Bone marrow (tissue), 2 donors: ENCODE measurements at places on chromosomes 5 and 9.

GRCh38 chr5:122311961-122312590, at the start of gene SNCAIP:
SNCAIP (plus strand) TSS chr5:122312237; CDS start chr5:122391135, 78,898 bp downstream.
- no peak for DNase-seq

GRCh38 chr9:96612105-96612965, 7.3 kb downstream of the CDC14B start:
- no peak for DNase-seq

DNA sequence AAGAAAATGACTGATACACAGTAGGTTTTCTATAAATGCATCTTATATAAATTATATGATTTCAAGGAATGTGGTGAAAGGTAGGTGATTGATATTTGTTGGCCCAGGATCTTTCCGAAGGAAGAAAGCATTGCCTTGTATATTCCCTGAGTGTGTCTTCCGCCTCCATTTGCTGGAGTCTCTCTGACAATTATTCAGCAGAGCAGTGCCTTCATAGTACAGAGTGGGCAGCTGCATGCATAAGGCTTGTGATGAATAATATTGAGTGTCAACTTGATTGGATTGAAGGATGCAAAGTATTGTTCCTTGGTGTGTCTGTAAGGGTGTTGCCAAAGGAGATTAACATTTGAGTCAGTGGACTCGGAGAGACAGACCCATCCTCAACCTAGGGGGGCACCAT, 58.5 kb downstream of the CETN3 start:
- DNase-seq, result no peak

DNA sequence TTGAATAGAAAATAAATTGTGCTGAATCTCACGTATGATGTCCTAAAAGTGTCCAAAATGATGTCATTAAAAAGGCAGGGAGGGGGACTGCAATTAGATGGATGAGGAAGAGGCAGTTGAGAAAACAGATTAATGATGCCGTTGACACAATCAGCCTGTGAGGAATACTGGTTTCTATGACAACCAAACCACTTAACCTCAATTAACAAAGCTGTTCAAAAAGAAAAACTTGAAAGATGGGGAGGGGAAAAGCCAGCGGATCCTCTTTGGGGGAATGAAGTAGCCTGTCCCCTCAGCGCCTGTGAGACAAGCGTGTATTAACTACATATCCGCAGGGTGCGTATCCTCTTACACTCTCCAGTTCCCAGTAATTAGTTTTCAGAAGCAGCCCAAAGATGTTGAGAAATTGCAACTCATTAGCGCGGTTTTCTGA, 160.7 kb downstream of the TTC39B start:
- no peak for DNase-seq

- DNase-seq, result no peak
These were observed 227.8 kb downstream of the PLK2 start for GRCh38 chr5:58232130-58232529.

- DNase-seq, result no peak
These were observed 79.1 kb upstream of the PLPP6 start for GRCh38 chr9:4583001-4583400.

GRCh38 chr5:92695123-92696003, 885.7 kb downstream of the NR2F1-AS1 start:
- no peak for DNase-seq

DNA sequence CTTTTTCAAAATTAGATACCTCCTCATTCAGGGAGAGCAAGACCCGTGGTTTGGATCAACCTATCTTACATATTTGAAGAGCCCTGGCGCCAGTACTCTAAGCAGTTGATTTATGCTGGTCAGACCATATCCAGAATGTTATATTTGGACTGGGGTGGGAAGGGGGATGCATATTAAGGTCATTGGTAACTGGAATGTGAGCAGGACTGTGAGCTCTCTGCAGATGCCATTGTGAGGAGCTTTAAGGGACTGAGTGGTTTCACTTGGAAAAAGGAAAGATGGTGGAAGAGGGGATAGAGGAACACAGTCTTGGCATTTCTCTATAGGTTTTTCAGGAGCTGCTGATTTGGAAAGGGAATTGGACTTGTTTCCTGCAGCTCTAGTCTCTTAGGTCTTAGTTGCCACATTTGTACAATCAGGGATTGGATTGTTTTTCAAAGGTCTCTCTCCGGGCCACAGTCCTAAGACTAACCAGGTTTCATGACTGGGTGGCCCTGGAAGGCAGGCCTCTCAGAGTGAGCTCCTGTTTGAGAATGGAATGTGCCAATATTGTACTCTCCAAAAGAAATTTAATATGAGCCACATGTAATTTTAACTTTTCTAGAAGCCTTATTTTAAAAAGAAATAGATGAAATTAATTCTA, 25.8 kb upstream of the F2R start:
- no peak for DNase-seq

DNA sequence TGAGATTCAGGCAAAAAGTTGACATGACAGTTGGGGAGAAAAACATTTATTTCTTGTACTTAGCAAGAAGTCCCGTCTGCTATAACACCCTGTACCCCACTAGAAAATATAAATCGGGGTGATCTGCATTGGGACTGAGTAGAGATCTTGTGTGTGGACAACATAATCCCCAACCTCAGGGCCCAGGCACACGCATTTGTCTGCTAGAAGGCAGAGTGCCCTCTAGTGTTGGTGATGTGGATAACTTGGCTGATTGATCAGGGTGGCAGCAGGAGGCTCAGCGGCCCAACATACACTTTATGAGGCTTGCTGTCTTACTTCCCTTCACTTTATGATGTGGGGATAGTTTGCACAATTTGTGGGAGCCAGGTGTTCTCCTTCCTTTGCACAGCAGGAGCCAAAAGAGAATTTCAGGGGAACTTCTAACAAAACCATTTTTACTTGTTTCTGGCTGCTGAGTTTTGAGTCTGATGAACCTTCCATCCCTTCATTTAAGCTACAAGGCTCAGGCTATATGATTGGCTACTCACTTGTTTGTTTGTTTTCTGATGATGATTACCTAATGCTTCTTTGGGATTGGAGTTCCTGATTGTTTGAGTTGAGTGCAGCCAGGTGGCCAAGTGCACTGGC, 263.2 kb downstream of the DMAC1 start:
- no peak for DNase-seq

DNA sequence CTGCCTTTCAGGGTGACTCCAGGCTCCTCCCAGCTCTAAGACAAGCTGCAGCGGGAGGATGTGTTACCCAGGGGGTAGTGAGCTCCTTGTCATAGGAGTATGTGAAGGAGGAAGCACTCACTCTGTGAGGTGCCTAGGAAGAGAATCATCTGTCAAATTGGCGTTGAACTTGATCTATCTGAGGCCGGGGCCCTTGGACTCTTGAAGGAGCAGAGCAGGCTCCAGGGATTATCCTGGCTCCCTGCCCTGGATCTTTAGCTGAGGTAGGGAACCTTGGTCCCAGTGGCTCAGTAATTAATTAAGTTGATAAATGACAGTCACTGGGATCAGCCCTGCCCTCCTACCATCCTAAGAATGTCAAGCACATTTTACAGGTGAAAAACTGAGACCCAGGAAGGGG, 15.5 kb downstream of the ADGRD2 start:
- no peak for DNase-seq

- no peak for DNase-seq
These were observed 330.3 kb downstream of the MLLT3 start for GRCh38 chr9:20292002-20292401.

- no peak for DNase-seq
These were observed 310.0 kb upstream of the IRX1 start for GRCh38 chr5:3285621-3286020.

GRCh38 chr9:112772215-112772509, 21.6 kb downstream of the SNX30 start:
- no peak for DNase-seq

GRCh38 chr9:92663126-92663525, 6.8 kb downstream of the IPPK start:
- no peak for DNase-seq

- no peak for DNase-seq
These were observed 653.0 kb upstream of the RORB start for GRCh38 chr9:73844135-73844534.

DNA sequence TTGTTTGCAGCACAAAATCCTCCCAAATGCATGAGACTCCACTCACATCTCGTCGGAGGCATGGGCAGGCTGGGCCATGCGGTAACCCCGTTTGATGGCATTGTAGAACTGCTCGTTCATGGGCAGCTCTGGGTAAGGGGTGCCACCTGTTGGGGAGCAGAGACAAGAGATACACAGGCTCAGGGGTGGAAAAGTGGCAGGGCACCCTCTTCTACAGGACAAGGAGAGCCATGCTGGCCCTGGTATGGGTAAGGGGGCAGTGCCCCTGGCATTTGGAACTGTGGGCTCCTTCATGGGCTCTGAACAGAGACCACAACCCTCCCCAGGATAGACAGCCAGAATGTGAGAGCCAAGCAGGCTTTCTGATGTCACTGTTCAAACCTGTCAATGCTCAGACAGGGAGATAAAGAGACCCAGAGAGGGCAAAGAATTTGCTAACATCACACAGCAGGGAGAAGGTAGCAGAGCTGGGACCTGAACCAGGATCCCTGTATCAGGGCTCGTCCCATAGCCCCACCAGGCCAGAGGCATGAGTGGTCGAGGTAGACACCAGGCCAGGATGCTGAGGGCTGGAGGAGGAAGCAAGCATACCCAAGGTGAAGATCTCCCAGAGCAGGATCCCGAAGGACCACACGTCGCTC, 33.2 kb upstream of the CSF1R start:
- DNase-seq, result no peak

DNA sequence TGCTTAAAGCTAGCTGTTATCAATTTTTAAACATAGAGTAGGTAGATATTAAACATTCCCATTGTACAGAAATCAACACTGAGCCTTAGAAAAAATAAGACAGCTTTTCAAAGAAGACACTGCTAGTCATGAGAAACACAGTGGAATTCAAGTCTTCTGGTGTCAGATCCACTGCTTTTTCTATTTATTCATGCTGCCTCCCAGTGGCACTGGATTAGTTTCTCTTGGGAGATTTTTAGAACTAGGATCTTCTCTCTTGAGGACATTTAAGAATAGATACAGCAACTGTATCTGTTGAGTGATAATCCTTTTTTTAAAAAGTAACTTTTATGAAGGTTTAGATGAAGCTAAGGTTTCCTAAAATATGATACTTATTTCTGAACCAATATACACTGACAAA, 1635.4 kb upstream of the C9orf72 start:
- no peak for DNase-seq

- DNase-seq, result no peak
These were observed 23.1 kb upstream of the AKNA start for GRCh38 chr9:114410910-114411309.

GRCh38 chr9:105479846-105480245, 32.0 kb downstream of the FSD1L start:
- no peak for DNase-seq

- DNase-seq, result no peak
These were observed 32.4 kb downstream of the NNT start for GRCh38 chr5:43635374-43635773.

- no peak for DNase-seq
These were observed 361.2 kb upstream of the RIOK2 start for GRCh38 chr5:97544240-97544639.

GRCh38 chr9:134314039-134314949, 12.0 kb upstream of the RXRA start:
- DNase-seq, result no peak
